Keratinocyte (primary cell): ENCODE measurements at places on chromosomes 16 and 17. TPM values are rescaled to one million over a fixed set of nuclear protein-coding genes. Genes with fewer than 3 reads are reported as not detected.

GRCh38 chr16:3963203-3963602 lies 82.7 kb upstream of the CREBBP start:
- H3K36me3 ChIP-seq = peaks cover 5% of the 10 kb centered on the region
- H3K27ac ChIP-seq = no peak overlapping the region
- peaks cover 1% of the 10 kb centered on the region for H3K27me3 ChIP-seq

GRCh38 chr16:66834746-66835145 lies 4.0 kb upstream of the NAE1 start:
- H3K36me3 ChIP-seq = no peaks in the 10 kb centered on the region
- H3K27me3 ChIP-seq = no peaks in the 10 kb centered on the region
- no peak for DNase-seq
- H3K27ac ChIP-seq = no peak overlapping the region
- H3K4me1 ChIP-seq = peaks cover 12% of the 10 kb centered on the region
- H3K4me3 ChIP-seq = no peak overlapping the region

GRCh38 chr16:22008215-22009059 lies 526 bp downstream of the MOSMO start:
- peaks cover 3% of the 10 kb centered on the region for H3K36me3 ChIP-seq
- H3K27ac ChIP-seq = peak overlapping the region; percentile 64
- DNase-seq = no peak
- peak overlapping the region; percentile 86 for H3K4me3 ChIP-seq
- H3K4me1 ChIP-seq = peaks cover 24% of the 10 kb centered on the region

- no peaks in the 10 kb centered on the region for H3K27me3 ChIP-seq
- no peak for DNase-seq
- H3K4me1 ChIP-seq = no peaks in the 10 kb centered on the region
- H3K27ac ChIP-seq = no peak overlapping the region
- no peaks in the 10 kb centered on the region for H3K36me3 ChIP-seq
Measured at GRCh38 chr17:9217151-9218056, 196.1 kb downstream of the NTN1 start.

- no peak overlapping the region for H3K4me3 ChIP-seq
- no peaks in the 10 kb centered on the region for H3K27me3 ChIP-seq
- H3K36me3 ChIP-seq = no peaks in the 10 kb centered on the region
- no peak for DNase-seq
- peaks cover 7% of the 10 kb centered on the region for H3K4me1 ChIP-seq
- H3K27ac ChIP-seq = no peak overlapping the region
Measured at GRCh38 chr16:87080571-87081167, 236.5 kb downstream of the C16orf95 start.

GRCh38 chr16:30186444-30186781 lies 3.0 kb downstream of the CORO1A start:
- peaks cover 3% of the 10 kb centered on the region for H3K4me1 ChIP-seq
- H3K36me3 ChIP-seq = no peaks in the 10 kb centered on the region
- no peak overlapping the region for H3K27ac ChIP-seq
- DNase-seq = no peak
- no peaks in the 10 kb centered on the region for H3K27me3 ChIP-seq
- H3K4me3 ChIP-seq = no peak overlapping the region

DNA sequence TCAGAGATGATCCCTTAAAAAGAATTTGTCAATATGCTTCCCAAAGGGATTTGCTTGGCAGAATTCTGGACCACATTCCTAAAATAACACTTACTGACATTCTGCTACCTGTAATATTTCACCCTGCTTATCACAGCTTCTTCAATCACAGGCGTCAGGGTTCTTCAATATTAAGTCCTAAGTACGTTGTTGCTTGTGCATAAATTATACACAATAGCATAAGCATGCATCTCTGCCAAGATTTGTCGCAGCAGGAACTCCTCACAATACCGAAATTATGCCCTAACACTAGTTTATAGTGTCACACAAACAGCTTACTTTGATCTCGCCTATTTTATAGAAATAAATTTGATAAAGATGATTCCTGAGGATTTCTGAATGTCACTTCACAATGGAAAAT lies 48.9 kb downstream of the UBE2G1 start:
- H3K4me3 ChIP-seq = no peak overlapping the region
- no peak for DNase-seq
- peaks cover 56% of the 10 kb centered on the region for H3K4me1 ChIP-seq
- H3K27ac ChIP-seq = peak overlapping the region; percentile 80
- no peaks in the 10 kb centered on the region for H3K36me3 ChIP-seq

- no peak overlapping the region for H3K27ac ChIP-seq
- peaks cover 32% of the 10 kb centered on the region for H3K4me1 ChIP-seq
Measured at GRCh38 chr16:427250-427649, 1.8 kb downstream of the RAB11FIP3 start.

DNA sequence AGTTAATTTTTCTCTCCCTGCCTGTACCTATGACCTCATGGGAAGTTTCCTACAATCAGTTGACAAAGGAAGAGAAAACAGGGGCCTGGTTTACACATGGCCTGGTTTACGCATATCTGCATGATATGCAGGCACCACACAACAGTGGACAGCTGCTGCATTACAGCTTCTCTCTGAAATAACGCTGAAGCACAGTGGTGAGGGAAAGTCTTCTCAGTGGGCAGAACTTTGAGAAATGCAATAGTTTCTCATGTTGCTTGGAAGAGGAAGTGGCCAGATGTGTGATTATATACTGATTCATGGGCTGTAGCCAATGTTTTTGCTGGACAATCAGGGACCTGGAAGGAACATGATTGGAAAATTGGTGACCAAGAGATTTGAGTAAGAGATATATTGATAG lies 324.1 kb upstream of the GOT2 start:
- DNase-seq = no peak
- no peak overlapping the region for H3K4me3 ChIP-seq
- H3K27me3 ChIP-seq = no peaks in the 10 kb centered on the region
- no peak overlapping the region for H3K27ac ChIP-seq

GRCh38 chr16:80695020-80695419 lies 109.4 kb downstream of the CDYL2 start:
- no peaks in the 10 kb centered on the region for H3K36me3 ChIP-seq
- no peak overlapping the region for H3K27ac ChIP-seq
- no peak overlapping the region for H3K4me3 ChIP-seq
- no peak for DNase-seq

GRCh38 chr17:40458851-40459482 lies 15.7 kb downstream of the IGFBP4 start:
- H3K4me3 ChIP-seq = no peak overlapping the region
- H3K27me3 ChIP-seq = peaks cover 6% of the 10 kb centered on the region
- H3K36me3 ChIP-seq = no peaks in the 10 kb centered on the region

GRCh38 chr16:74825941-74826340 lies 51.3 kb upstream of the FA2H start:
- no peaks in the 10 kb centered on the region for H3K27me3 ChIP-seq
- no peaks in the 10 kb centered on the region for H3K36me3 ChIP-seq
- no peaks in the 10 kb centered on the region for H3K4me1 ChIP-seq
- H3K4me3 ChIP-seq = no peak overlapping the region

GRCh38 chr17:57756951-57757350 lies 11.9 kb upstream of the CCDC182 start:
- no peaks in the 10 kb centered on the region for H3K36me3 ChIP-seq
- H3K27me3 ChIP-seq = peaks cover 4% of the 10 kb centered on the region
- H3K4me1 ChIP-seq = no peaks in the 10 kb centered on the region
- no peak overlapping the region for H3K27ac ChIP-seq
- DNase-seq = no peak

GRCh38 chr17:55198690-55199370 lies 65.9 kb upstream of the HLF start:
- H3K4me1 ChIP-seq = no peaks in the 10 kb centered on the region
- no peaks in the 10 kb centered on the region for H3K36me3 ChIP-seq
- no peak for DNase-seq
- no peak overlapping the region for H3K27ac ChIP-seq
- H3K4me3 ChIP-seq = no peak overlapping the region

DNA sequence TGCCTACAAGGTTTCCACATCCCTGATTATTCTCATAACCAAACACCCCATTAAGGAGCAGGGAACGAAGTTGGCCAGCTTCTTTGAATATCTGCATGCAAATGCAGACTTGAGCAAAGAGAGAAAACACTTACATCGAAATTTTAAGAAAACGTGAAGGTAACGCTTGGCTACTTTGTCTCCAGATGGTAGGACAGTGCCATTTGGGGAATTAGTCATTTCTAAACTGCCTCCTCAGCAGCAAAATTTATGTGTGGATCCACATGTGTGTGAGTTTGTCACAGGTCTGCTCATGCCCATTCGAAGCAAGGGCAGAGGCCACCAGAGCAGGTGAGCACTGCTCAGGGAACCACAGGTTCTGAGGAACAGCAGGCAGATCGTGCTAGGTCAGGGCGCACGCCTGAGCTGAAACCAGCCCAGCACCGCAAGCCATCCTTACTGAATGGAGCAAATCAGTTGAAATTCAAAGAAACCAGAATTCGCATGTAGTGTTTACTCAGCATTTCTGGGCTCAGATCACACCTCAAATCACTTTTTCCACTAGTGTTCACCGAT lies 80.1 kb downstream of the SOCS1 start:
- no peak overlapping the region for H3K27ac ChIP-seq
- no peak for DNase-seq
- H3K36me3 ChIP-seq = peaks cover 4% of the 10 kb centered on the region
- peaks cover 3% of the 10 kb centered on the region for H3K4me1 ChIP-seq
- H3K4me3 ChIP-seq = no peak overlapping the region

- H3K27ac ChIP-seq = no peak overlapping the region
- H3K4me3 ChIP-seq = no peak overlapping the region
- H3K27me3 ChIP-seq = peaks cover 39% of the 10 kb centered on the region
Measured at GRCh38 chr17:39627712-39628516, 1.2 kb downstream of the PPP1R1B start.

DNA sequence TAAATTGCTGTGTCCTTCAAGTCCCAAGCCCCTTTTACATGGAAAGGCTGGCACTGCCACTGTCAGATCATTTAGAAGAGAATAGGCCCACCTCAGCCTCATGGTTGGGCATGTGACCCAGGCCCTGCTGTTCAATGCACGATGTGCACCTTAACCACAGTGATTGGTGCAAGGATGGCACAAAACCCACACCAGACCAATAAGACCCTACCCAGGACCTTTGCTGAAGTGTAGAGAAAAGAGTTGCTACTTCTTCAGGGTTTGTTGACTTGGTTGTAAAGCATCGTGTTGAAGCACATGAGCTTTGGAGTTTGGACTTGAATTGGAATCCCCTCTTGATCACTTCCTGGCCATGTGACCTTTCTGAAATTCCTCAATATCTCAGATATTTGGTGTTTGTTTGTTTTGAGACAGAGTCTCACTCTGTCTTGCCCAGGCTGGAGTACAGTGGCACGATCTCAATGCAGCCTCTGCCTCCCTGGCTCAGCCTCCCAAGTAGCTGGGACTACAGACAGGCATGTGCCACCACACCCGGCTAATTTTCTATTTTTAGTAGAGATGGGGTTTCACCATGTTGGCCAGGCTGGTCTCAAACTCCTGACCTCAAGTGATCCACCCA lies 24.8 kb downstream of the DNAJA2 start:
- no peaks in the 10 kb centered on the region for H3K4me1 ChIP-seq
- DNase-seq = no peak
- no peak overlapping the region for H3K27ac ChIP-seq

Gene CACNG1
- not detected in 3 replicates for polyA plus RNA-seq

Gene DUS2
- 17.8 to 30.7 TPM (median 22.9 TPM) in 3 replicates for polyA plus RNA-seq

Gene MMD
- polyA plus RNA-seq = 4.5 to 6.4 TPM (median 6.0 TPM) in 3 replicates

Gene TBC1D3H
- polyA plus RNA-seq = not detected in 3 replicates

Gene CD7
- polyA plus RNA-seq = 0.05 TPM in 1 of 3 replicates, not detected in the others

Gene TMEM100
- polyA plus RNA-seq = 0.16 to 0.21 TPM (median 0.18 TPM) in 3 replicates
